H9 (cell line): ENCODE measurements at places on chromosomes 3 and 15.
A peak's percentile ranks its signal among the peaks of the same experiment; 100 is the strongest.

- no peak for DNase-seq
Observed at GRCh38 chr3:13017361-13018042, 55.7 kb downstream of the IQSEC1 start.

DNA sequence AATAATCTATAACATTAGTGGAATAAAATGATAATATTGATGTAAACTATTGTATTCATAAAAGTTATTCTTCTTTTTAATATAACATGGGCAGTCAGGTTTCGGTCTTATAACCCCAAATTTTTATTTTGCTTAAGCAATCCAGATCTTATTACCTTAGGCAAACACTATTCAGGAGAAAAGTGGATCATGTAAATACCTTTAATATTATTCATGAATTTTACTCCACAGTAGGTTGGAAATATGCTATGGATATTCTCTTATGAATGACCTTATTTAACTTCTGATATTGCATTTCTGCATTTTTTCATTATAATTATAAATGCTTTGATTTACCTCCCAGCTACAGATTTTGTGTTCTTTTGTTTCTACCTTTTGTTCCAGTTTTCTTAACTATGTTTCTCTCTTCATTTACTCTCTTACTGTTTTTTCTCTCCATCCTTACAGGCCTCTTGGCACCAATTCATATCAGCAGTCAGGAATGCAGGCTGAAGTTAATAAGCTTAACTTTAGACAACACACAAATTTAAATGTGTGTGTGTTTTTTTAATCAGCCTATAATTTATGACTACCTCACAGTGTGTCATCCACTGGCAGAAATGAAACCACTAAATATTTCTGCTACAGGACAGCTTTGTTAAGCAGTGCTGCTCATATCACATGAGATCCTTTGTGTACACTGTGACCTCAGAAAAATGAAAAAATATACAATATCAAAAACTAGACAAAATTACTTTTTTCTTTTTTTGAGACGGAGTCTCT lies 111.0 kb downstream of the NSUN3 start:
- DNase-seq, result no peak

DNA sequence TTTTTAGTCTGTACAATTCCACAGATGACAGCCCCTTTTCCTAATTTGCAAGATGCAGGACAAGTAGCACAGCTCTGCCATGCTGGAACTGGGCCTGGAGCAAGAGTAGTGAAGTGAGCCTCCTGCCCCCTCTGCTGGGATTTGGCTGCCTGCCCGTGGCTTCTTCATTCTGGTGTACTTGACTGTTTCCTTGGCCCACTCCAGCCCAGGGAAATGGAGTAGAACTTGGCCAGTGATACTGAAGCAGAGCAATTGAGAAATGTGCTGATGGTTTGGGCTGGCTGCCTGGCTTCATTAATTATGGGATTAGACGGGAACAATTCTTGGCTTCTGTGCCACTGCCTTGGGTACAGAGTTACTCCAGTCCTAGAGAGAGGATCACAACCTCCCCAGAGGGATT lies 2.8 kb downstream of the GPD1L start:
- DNase-seq, result no peak

DNA sequence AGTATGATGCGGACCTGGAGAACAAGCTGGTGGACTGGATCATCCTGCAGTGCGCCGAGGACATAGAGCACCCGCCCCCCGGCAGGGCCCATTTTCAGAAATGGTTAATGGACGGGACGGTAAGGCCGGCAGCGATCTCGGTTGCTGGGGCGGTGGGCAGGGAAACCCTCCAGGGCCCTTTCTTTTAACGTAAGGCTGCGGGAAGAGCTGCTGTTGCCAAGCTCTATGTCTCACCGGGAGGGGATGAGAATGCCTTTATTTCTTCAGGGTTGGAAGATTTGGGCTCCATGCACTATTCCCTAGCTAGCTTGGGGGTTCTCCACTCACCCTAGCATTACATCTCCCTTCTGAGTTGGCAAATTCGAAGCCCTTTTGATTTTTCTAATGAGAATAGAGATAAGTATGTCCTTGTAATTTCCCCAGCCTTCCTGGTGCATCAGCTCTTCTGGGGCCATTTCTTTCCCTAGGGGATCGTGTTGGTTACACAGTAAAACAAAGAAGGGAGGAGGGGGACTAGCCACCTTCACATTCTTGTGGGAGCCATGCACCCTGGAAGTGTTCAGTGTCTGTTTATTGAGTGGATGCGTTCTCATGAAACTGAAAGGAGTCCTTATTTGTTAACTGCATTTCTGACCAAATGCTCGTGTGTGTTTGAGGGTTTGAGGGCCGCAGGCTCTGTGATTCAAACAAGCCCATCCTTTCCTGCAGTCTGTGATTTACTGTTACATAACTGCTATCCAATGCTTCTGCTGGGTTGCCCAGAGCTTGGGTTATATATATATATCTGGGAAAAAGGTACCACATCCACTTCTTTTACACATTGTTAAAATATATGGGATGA lies 982 bp downstream of the TAGLN3 start:
- DNase-seq, result no peak

DNA sequence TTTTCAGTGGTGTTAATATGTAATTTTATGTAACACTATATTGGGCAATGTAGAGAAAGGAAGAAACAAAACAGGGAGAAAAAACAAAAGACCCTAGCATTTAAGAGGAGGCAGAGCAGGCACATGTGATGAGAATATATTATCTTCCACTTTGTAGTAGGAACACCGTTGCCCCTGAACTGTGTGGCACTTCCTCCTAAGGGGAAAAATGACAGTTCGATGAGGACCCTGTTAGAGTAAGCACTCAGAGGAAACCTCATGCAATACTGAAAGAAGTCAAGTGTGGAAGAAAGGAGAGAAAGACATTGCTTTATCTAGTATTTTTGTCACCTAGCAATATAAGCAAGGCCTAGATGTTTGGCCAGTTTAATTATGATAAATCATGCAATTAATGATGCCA lies 32.2 kb downstream of the ARPP21 start:
- no peak for DNase-seq

GRCh38 chr3:41715376-41715775 lies 246.5 kb downstream of the ULK4 start:
- DNase-seq, result no peak

GRCh38 chr3:140403608-140404007 lies 274.3 kb upstream of the TRIM42 start:
- no peak for DNase-seq

DNA sequence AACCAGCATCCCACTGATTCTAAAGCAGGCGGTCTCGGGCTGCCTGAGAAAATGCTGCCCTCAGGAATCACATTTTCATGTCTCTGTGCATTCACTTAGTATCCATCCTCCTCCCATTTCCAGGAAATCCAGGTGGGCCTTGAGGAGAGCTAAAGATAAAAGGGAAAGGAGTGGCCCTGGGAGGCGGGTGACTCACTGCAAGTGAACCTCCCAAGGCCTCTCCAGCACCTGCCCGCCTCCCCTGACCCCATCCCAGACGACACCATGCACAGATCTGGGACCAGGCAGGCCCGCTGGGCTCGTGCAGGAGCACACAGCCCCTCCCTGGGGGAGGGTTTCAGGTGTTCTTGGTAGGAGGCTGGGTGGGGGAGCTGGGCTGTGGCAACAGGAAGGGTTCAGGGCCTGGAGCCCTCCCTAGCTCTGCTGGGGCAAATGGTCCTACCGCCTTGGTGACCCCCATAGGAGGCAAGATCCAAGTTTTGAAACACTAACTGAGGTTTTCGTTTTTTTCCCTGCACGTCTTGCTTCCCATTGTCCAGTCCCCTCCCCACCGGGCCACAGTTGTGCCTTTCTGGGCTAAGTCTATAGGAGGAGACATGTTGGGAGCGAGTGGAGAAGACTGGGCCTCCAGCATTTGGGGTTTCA lies 22.2 kb downstream of the MELTF start:
- DNase-seq, result no peak

GRCh38 chr15:70001859-70002258 lies 95.9 kb downstream of the TLE3 start:
- no peak for DNase-seq

DNA sequence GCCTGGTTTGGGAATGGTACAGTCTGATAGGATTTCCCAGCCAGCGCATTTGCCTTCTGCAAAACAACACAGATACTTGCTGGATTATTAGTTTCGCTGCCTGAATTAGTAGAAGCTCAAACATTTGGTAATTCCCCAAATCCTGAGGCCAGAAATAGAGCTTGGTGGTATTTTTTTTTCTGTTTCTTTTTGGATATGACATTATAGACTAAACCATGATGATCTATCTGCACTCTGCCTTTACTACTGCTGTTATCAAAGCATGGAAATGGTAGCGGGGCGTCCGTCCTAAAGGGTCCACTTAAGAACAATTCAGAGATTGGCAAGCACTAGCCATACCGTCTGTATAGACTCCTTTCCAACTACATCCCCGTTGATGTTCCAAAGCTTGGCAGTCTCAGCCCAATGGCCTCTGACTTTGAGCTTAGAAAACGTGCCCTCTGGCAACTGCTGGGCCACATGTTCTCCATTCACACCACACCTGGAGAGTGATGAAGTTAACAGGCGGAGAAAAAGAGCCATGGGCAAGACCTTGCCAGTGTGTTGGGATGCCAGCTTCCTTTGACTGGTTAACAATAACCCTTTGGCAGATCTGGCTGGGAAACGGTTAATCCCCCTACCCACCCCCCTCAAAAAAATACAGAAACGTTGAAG lies 241.0 kb upstream of the NR2F2 start:
- no peak for DNase-seq

DNA sequence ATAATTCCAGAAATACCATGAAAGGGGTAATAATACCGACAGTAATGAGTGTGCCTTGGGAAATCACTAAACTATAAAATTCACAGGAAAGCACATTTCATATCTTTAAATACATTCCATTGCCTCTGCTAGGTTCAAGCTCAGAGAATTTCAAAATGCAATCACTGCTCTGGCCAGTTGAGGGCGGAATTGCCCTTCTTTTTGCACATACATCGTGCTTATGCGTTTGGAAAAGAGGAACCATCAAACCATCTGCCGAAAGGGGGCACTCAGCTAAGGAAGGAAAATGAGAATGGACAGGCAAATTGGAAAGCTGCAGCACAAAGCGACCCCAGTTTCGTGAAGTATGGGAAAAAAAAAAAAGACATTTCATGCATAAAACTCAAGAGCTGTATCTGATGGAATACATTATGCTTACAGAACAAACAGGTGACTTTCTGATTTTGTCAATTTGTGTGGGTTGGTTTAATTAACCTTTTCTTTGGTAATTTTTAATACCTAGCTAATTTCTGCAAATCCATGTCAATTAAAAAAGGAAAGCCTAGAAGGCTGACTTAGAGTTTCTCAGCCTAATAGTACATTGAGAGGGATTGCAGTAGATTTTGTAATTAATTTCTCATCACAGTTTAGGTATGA lies 61.4 kb downstream of the TUSC7 start:
- DNase-seq, result peak; percentile 81
